ENCODE measurements at places on chromosomes 6 and 20.

DNA sequence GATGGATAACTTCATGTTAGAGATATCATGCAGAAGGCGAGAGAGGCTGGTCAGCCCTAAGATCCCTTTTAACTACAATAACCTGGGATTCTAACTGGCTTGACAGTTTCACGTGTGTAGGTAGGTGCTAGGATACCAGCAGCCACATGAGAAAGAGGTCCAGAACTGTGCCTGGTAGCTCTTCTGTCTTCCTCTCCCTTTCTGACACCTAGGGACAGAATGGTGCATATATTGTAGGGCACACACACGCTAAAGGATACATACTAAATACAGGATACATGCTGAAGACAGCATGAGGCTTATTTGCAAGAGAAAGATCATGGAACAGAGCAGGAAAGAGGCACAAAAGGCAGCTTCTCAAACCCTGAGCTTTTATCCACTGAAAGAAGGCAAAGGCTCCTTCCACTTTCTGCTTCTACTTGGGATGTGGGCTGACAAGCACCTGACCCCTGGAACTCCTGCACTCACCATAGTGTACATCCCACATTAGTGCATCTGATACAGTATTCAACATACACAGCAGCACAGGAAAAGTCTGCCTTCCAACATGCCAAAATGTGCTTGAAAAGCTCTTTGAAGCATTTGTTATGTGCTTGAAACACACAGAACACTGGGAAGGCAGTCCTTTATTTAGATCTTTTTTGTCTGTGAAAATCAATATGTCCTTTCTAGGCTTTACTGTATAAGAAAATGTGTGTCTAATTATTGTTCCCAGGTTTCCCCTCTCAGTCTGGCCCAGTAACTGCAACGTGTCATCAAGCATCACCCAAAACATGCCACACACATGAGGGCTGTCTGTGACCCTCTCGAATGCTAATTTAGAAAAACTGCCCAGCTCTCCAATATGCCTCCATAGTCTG lies 3.2 kb downstream of the SLC22A23 start:
- no peak for DNase-seq

DNA sequence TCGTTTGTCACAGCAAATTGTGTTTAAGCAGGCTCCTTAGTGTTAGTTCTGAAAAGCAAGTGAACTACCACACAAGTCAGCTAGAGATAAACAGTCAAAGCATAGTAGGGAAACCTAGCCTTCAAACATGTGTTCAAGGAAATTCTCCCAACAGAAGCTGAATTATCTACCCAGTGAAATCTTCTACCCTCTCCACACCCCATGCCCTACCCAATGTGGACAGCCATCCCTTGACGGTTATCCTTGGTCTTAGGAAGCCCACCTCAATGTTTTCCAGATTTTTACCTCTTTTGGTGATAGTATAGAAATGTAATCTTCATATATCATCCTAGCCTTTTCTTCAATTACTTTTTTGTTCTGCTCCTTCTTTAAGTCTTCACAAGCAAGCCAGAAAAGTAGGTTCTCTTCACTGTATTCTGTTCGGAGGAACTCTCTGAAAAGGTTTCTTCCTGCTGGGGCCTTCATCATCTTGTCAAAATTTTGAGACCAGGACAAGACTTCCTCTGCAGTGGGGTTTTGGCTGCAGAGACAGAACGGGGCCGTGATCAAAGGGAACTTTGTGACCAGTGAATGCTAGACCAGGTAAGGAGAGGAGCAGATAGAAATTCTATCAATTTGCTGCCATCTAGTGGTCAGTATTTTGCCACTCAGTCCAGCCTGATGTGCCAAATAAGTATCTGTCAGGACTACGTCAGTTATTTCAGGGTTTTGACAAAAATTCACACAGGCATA lies 21.6 kb upstream of the MTRF1L start:
- peak; percentile 70 for DNase-seq

- DNase-seq, result no peak
These were observed 176.5 kb upstream of the ARID1B start for GRCh38 chr6:156600678-156601077.

DNA sequence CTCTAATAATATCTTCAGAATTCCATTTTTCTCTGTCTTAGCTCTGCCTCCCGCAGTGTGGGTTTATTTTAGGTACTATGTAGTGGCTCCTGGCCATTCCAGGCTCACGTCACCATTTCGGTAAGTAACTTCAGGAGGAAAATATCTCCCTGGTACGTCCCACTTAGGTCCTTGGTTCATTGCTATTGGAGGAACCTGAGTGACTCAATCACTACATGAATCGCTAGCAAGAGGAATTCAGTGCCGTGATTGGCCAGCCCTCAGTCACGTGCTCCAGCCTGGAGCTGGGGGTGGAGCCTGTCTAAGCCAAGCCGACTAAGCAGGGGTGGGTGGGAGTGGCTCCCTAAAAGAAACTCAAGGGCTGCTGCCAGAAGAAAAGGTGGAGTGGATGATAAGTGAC lies 67.3 kb upstream of the E2F3 start:
- no peak for DNase-seq

DNA sequence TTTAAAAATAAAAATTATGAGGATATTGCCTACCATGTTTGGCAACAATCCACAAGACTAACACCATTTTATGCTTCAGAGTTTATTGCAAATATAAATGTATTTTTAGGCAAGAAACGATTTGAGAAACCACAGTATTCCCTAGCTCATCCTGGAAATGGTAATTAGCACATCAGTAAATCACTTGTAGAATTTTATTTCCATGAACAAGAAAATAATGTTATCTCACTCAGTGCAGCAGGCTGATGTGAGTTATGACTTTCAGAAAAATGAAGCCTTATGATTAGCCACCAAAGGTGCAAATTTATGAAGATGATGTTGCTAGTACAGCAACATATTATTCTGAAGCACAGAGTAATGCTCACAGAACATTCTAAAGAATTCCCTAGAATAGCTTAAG lies 127.7 kb upstream of the GJE1 start:
- DNase-seq, result no peak

GRCh38 chr6:57305107-57305506 lies 12.3 kb upstream of the PRIM2 start:
- no peak for DNase-seq

- no peak for DNase-seq
These were observed 14.8 kb upstream of the BTN3A2 start for GRCh38 chr6:26349964-26350857.

GRCh38 chr6:130306377-130306776 lies 59.4 kb upstream of the TMEM200A start:
- no peak for DNase-seq

DNA sequence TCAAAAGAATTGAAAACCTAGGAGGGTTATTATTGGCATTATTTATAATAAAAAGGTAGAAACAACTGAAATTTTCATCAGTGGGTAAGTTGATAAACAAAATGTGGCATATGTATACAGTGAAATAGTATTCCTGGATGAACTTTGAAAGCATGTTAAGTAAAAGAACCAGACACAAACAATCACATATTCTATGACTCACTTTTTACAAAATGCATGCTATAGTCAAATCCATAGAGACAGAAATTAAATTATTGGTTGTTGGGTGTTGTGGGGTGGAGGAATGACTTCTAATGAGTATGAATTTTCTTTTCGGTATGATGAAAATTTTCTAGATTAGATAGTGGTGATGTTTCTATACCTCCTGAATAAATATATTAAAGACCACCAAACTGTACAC lies 94.6 kb downstream of the LRRC1 start:
- DNase-seq, result no peak

- DNase-seq, result no peak
These were observed 29.0 kb upstream of the MANEA start for GRCh38 chr6:95548188-95548786.

GRCh38 chr20:33352258-33353012 lies 48.9 kb downstream of the CDK5RAP1 start:
- no peak for DNase-seq

DNA sequence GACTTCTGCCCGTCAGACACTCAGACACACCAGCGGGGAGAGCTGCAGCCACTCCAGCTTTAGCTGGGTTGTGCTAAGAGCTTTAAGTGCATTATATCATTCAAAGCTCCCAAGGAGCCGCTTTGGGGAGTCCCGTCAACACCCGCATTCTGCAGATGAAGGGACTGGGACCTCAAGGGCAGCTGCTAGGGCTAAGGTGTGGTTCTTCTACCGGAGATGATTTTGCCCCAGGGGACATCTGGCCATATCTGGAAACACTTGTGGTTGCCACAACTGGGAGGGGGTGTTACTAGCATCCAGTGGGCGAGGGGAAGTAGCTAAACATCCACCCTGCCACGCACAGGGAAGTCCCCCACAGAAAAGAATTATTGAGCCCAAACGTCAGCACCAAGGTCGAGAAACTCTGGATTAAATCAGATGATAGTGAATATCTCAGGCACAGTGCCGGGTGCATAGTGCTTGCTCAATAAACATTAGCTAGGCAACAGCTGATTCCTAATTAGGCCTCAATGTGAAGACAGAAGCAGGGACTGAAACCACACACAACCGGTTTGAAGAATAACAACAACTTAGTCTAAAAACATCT lies 29.6 kb downstream of the PMEPA1 start:
- DNase-seq, result no peak

DNA sequence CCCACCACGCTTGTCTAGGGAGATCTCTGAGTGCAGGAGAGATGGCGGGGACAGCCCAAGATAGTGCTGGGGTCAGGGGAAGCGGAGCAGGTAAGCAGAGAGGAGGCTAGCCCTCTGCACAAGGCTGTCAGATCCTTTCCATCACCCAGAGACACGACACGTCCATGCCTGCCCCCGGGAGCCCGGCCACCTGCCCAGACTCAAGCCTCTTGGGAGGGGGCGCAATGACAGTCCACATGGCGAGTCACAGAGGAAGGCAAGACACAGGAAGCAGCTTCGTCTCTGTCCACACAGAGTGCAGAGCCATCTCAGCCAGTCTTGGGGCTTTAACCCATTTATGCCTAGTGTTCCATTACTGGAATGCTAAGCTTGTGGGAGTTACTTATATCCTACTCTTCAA lies 78.4 kb downstream of the PREX1 start:
- DNase-seq, result no peak

DNA sequence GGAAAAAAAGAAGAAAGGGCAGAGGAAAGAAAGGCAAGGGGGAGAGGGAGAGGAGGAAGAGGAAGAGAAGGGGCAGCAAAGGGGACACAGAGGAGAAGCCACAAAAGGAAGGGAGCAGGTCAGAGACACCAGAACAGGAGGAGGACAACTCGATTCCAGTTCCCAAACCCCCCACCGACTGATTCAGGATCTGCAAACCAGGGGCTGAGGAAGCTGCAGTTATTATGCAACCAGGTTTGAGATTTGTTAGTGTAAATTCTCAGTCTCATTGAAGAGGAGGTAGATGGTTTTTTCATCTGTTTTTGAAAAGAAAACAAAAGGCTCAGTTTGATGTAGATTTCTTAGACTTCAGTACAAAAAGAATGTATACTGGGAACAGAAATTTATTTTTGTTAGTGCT lies 202.8 kb downstream of the FOXC1 start:
- DNase-seq, result no peak

GRCh38 chr6:43951063-43951755 lies 176.0 kb downstream of the MRPL14 start:
- DNase-seq, result peak; percentile 35

- no peak for DNase-seq
These were observed 133.7 kb upstream of the TBX18 start for GRCh38 chr6:84897988-84898594.

- no peak for DNase-seq
These were observed 95.6 kb upstream of the SUPT3H start for GRCh38 chr6:45473121-45473993.

GRCh38 chr20:59662161-59662560 lies 57.8 kb downstream of the PHACTR3 start:
- no peak for DNase-seq

GRCh38 chr6:116661594-116661993 lies 7.0 kb downstream of the ZUP1 start:
- no peak for DNase-seq

GRCh38 chr6:133705731-133706130 lies 183.2 kb upstream of the TCF21 start:
- DNase-seq, result no peak

GRCh38 chr20:52847731-52848359 lies 124.3 kb upstream of the TSHZ2 start:
- no peak for DNase-seq

GRCh38 chr6:144150710-144151657 lies 667 bp downstream of the STX11 start:
- DNase-seq, result peak; percentile 70

- no peak for DNase-seq
These were observed 15.1 kb upstream of the GOPC start for GRCh38 chr6:117617210-117618035.

GRCh38 chr6:89386917-89387491 lies 25.1 kb downstream of the RRAGD start:
- DNase-seq, result no peak

DNA sequence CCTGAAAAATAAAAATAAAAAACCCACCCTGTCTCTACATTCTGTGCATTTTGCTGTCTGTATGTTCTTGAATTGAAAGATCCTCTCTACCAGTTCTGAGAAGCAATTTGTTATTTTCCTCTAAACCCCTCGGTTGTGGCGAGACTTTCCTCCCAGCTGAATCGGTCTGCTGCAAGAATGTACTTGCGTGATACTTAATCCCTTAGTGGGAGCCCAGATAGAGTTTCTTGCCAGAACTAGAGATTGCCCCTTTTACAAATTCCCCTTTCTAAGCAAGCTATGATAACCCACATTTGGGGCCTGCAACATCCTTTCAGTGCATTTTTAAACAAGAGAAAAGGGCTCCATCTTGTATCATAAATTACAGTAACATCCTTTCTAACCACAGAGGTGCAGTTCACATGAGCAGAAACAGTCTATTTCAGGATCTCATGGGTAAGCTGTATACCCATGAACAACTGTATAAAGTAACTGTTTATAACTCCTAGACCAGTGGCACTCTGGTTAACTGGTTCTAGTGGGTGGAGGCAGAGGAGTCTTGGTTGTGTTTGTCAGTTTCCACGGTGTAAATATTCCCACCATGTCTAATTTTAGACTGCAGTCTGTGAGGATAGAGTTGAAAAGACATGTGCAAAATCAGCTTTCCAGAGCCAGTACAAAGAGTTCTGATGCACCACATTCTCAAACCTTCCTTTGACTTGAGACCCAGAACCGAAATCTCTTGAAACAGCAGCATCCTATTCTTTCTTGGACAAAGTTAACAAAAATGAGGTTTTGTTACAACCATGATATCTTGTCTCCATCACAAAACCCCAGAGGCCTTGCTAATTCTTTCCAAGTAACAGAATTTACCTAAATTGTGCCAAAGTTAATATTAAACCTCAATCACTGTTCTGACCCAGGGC lies 113.1 kb upstream of the ZNF217 start:
- DNase-seq, result no peak

DNA sequence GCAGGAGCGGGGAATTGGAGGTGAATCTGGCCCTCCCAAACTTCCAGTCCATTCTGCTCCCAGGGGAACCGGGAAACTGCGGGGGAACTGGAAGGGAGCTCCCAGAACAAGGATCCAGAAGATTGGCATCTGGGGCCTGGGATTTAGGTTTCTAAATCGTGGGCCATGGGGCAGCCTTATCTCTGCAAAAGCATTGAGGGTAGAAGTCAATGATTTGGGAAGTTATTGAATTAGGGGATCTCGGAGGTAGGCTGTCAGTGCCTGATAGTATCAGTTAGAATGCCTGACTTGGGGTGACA lies 45.1 kb downstream of the HNF4A start:
- DNase-seq, result no peak

GRCh38 chr6:132927713-132928112 lies 113.3 kb downstream of the RPS12 start:
- no peak for DNase-seq

GRCh38 chr6:170189236-170189635 lies 101.6 kb downstream of the DLL1 start:
- no peak for DNase-seq
